Renal cortex interstitium (tissue), 15 donors: ENCODE measurements at places on chromosomes 1 and 21. TPM values are rescaled to one million over a fixed set of nuclear protein-coding genes. Genes with fewer than 3 reads are reported as not detected.

- DNase-seq = no peak
These were observed 35.5 kb downstream of the CDC14A start for GRCh38 chr1:100387657-100388350.

ZNF648 gene
- polyA plus RNA-seq = 0.37 TPM

GRCh38 chr1:33337441-33337840 lies 16.5 kb upstream of the A3GALT2 start:
- no peak for DNase-seq

- DNase-seq = no peak
These were observed 74.2 kb downstream of the SIK1 start for GRCh38 chr21:43352568-43353281.

DNA sequence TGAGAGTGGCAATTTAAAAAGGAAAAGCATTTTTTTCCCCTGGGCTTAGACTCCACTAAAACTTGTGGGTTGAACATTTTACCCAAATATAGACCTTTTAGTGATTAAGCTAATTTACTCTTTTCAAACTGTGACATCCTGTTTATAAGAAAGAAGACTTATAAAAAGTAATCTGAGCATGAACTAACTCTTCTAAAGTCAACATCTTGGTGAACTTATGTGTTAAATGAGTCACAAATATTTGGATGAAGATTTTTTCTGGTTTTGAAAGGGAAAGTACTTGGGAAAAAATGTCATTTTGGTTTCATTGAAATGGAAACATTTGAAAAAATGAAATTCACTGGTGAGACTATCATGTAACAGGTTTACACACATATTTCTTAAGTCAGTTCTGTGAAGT lies 109.8 kb downstream of the KCNK2 start:
- DNase-seq = no peak

GRCh38 chr1:222257027-222257426 lies 290.9 kb downstream of the HHIPL2 start:
- no peak for DNase-seq
